ENCODE measurements at places on chromosomes 5 and 9. TPM values are rescaled to one million over a fixed set of nuclear protein-coding genes. Genes with fewer than 3 reads are reported as not detected.

NRG2 gene
- total RNA-seq = not detected

FGD3 gene
- not detected for total RNA-seq

COL27A1 gene
- 11.4 TPM for total RNA-seq

GRCh38 chr5:123438244-123438643, 15.0 kb upstream of the CEP120 start:
- no peak for DNase-seq

DNA sequence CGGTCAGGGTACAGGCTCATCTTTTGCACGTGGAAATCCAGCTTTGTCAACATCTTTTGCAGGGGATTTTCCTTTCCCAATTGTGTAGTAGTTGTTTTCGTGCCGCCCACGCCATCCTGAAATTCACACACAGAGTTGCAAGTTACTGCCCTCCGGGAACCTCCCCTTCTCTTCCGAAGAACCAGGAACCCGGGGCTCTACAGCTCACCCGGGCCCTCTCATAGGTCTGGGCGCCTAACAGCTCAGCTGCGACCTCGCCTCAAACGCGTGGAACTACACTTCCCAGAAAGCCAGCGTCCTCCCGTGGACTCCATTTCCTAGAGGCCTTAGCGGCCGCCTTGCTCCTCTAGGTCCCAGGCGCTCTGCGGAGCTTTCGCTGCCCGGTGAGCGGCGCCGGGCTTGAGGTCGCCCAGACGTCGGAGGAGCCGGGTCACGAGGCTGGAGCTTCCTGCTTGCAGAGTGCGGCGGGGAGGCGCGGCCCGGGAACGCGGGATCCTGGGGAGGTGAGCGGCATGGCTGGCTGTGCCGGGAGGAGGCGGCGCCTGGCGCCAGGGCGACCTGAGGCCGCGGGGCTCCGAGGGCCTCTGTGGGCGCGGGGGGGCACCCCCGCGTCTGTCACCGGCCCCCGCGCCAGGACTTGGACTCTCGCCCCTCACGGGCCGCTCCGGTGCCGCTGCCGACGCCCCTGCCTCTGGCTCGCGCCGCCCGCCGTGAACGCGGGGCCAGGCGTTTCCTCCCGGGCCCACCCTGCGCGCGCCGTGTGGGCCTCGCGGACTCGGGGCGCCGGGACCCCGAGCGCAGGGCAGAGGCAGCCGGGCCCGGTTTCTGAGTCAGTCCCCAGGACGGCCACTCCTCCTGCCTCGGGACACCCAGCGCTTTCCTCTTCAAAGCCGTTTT, at the start of gene ZNF354B:
Gene ZNF354B, plus strand, starts transcription at position 329 of the 897 bp plus-strand sequence. CDS start 1,095 bp downstream, outside the sequence.
- DNase-seq = peak; percentile 93

GRCh38 chr5:73786043-73786831, 160.2 kb downstream of the ARHGEF28 start:
- DNase-seq = no peak

DNA sequence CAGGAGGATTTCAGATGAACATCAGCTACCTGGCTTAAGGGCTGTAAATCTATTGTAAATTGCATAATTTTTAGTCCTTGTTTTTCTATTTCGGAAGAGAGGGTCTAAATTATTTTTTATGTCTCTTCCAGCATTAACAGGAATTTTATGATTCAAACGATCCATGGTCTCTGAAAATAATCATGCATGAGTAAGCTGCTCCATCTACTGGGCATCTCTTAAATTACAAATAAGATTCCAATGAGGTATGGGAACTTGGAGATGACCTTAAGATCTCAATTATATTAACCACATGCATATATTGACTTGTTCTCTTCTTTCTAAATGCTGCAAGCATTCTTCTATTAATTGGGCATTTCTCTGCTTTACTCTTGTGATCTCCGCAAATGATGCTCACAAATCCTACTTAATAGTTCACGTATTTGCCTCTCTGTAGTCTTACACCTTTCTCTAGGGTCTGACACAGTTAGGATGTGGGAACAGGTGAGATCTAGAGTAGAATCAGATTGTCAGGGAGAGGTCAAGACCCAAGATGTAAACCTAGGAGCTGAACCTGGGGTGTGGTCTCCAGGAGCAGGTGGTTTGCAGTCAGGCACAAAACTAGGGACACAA, 86.9 kb downstream of the NUDT12 start:
- peak; percentile 64 for DNase-seq

DNA sequence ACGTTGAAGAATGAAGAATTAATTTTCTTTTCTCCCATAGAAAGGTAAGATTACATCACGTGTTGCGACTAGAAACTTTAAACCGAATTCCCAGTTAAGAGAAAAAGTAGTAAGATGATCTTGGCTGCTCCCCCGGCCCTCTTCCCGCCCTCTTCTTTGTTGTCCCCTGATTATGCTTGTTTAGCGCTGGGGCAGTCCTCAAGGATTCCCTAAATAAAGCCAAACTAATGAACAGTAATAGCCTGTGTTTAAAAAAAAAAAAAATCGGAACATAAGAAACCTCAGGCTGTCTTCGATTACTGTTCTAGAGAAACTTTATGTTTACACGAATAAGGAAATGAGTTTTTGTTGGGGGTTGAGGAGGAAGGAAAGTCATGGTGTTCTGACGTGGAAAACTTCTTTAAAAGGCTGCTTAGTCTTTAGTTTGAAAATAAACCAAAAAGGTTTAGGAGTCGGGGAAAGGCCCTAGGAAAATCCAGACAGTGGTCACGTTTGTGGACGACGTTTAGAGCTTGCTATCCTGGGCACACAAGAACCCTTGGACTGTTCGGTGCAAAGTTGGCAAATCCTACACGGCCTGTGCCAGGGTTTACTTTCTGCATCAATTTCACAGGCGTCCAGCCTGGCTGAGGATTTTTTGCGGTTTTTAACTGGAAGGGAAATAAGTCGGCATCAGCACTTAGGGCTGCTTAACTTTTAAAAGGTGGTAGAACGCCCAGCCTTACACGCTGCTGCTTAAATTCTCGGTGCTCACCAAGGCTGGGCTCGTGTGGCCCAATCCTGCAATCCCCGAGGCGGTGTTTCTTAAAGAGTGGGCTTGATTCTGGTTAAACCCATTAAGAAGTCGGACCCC, 1.1 kb upstream of the MAT2B start:
- DNase-seq = peak; percentile 61

DNA sequence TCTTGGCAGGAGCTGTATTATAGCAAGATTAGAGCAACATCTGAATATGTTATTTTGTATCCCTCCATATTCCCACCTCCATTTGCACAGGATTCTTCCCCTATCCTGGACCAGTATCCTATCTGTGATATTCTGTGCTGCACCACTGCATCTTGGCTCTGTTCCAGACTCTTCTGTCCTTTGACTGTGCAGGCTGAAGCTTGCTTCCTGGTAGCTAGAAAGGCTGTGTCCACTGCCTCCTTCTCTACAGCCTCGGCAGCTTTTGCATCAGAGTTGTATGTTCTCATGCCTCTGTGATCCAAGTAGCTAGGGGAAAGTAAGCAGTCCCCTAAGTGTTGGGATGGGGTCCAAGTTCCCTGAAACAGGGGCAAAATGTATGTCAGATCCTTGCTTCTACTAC, 104.1 kb downstream of the GAS1 start:
- DNase-seq = peak; percentile 40

DBH gene
- total RNA-seq = not detected

- DNase-seq = peak; percentile 73
Measured at GRCh38 chr9:86801246-86801645, 146.1 kb downstream of the GAS1 start.

DNA sequence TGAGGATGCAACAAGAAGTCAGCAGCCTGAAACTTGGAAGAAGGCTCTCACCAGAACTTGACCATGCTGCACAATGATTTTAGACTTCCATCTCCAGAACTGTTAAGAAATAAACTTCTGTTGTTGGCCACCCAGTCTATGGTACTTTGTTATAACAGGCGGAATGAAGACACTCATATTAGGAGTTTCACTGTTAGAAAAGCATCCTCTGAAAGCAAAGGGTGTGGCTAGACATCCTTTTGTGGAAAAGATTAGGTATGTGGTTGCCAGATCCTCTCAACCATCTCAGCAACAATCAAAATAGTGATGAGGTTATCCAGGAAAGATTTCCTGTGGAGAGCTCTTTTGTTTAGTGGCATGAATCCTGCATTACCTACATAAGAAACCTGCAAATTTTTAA, 20.7 kb downstream of the ITGA2 start:
- DNase-seq = no peak
